ENCODE measurements at places on chromosomes 13 and 19. TPM values are rescaled to one million over a fixed set of nuclear protein-coding genes. Genes with fewer than 3 reads are reported as not detected.

The ANKLE1 gene
- total RNA-seq, result 34.6 TPM

The SYNE4 gene
- 4.5 TPM for total RNA-seq

GRCh38 chr13:19959141-19959830 lies 759 bp downstream of the ZMYM2 start:
- H3K27me3 ChIP-seq, result no peaks in the 10 kb centered on the region
- H3K4me3 ChIP-seq, result peak overlapping the region; percentile 93
- H3K27ac ChIP-seq, result peak overlapping the region; percentile 88
- H3K36me3 ChIP-seq, result no peaks in the 10 kb centered on the region
- peaks cover 21% of the 10 kb centered on the region for H3K4me1 ChIP-seq

- H3K4me1 ChIP-seq, result peaks cover 32% of the 10 kb centered on the region
- H3K4me3 ChIP-seq, result peak overlapping the region; percentile 98
- no peaks in the 10 kb centered on the region for H3K27me3 ChIP-seq
- peaks cover 7% of the 10 kb centered on the region for H3K36me3 ChIP-seq
Measured at GRCh38 chr13:110715395-110716246, 2.1 kb downstream of the ING1 start.

GRCh38 chr19:408902-409515 lies at the start of gene C2CD4C:
Gene C2CD4C (minus strand): TSS chr19:409147. CDS start chr19:408361, 786 bp downstream.
- peaks cover 5% of the 10 kb centered on the region for H3K4me1 ChIP-seq
- peak within 1 kb of the TSS; percentile 76 for H3K4me3 ChIP-seq
- H3K36me3 ChIP-seq, result no peaks in the 10 kb centered on the region
- DNase-seq, result peak; percentile 61
- peaks cover 8% of the 10 kb centered on the region for H3K27me3 ChIP-seq
